ENCODE measurements at places on chromosomes 2 and 18.

DNA sequence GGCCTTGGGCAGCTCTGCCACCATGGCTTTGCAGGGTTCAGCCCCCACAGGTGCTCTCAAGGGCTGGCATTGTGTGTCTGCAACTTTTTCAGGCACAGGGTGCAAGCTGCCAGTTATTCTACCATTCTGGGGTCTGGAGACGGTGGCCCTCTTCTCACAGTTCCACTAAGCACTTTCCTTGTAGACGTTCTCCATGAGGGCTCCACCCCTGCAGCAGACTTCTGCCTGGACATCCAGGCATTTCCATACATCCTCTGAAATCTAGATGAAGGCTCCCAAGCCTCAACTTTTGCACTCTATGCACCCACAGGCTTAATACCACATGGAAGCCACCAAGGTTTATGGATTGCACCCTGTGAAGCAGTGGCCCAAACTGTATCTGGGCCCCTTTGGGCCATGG lies 91.0 kb upstream of the RND3 start:
- no peak for DNase-seq

GRCh38 chr2:219511547-219512325 lies 2.5 kb upstream of the ASIC4 start:
- peak; percentile 69 for DNase-seq

- DNase-seq: peak; percentile 14
Measured at GRCh38 chr2:138744713-138745112, 35.5 kb downstream of the NXPH2 start.

DNA sequence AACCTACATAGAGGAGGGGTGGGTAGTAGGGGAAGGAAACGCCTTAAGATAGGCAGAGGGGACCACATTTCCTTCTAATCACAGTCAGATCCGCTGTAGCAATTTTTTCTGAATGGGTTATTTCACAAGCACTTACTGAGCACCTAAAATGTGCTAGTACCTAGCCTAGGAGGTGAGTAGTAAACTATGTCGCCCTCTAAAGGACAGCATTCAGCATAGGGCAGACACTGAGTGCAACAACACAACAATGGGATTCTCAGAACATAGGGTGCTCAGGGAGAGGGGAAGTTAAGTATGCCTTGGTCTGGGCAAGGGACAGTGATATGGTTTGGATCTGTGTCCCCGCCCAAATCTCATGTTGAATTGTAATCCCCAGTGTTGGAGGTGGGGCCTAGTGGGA lies 166.1 kb upstream of the RAB6C start:
- DNase-seq: no peak

GRCh38 chr2:138293045-138293444 lies 208.5 kb upstream of the SPOPL start:
- DNase-seq: no peak

- DNase-seq: no peak
Measured at GRCh38 chr2:26845021-26845420, 2.9 kb upstream of the DPYSL5 start.

DNA sequence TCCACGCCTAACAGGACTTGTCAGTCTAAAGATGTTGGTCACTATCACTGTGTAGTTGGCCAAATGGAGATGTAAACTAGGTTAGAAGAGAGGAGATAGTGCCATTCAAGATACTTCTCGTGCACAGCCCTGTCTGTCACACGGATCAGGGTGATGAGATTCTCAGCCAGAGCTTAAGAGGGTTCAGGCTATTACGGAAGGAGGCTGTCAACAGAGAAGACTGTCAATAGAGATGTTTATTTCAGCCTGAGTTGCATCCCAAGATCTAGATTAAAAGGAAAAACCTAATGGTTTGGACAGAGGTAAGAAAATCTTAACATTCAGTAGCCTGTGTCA lies 83.4 kb downstream of the AAK1 start:
- DNase-seq: no peak

GRCh38 chr2:2683606-2684224 lies 352.6 kb upstream of the MYT1L start:
- no peak for DNase-seq

DNA sequence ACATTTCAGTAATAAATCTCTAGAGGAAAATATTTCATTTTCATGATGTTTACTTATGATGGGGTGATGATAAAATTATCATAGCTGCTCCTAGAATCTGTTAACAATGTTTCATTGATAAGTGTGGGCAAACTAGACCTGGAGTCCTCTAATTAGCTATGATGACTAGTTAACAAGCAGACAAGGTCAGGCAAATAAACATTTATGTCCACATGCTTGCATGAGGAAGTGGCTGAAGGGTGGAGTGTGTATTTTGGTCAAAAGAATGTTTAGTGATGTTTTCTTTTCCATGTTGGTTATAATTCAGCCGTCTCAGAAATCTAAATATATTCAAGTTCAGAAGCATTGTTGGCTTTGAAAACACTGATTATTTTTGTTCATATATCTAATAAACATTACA lies 99.9 kb upstream of the FN1 start:
- DNase-seq: no peak

DNA sequence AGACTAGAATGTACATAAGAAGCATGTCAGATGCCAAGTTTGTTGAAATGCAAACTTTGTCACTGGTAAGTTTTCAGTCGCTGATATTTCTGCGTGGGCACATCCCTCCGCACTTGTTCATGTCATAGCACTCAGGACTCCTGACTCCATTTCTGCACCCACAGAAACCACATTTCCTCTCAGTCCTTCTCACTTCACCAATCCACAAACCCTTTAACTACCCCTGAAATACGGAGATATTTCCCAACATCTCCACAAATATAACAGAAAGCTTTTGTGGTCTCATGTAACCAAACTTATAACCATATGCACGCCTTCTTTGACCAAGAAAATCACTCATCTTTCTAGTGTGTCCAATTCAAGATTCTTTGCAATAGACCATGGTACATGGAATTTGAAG lies 276.9 kb upstream of the ERBB4 start:
- DNase-seq: no peak
